ENCODE measurements at places on chromosomes 7 and 10.

DNA sequence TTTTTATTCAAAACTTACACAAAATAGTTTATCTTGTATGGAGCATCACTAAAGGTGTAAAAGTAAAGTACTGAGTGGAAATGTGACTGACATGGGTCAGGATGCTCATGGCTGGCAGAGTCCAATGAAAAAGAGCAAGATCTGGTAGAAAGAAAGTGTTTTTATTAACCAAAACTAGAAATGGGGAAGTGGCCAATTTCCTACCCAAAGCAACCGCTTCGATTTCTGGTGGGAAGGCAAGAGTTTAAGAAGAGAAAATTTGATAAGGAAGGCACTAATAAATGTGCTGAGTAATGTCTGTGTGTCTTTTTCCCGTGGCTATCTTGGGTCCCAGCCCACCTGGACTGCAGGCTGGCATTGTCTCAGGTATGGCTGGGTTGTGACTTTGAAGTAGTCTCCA is 277.7 kb downstream of the ANKRD7 start:
- DNase-seq, result no peak

DNA sequence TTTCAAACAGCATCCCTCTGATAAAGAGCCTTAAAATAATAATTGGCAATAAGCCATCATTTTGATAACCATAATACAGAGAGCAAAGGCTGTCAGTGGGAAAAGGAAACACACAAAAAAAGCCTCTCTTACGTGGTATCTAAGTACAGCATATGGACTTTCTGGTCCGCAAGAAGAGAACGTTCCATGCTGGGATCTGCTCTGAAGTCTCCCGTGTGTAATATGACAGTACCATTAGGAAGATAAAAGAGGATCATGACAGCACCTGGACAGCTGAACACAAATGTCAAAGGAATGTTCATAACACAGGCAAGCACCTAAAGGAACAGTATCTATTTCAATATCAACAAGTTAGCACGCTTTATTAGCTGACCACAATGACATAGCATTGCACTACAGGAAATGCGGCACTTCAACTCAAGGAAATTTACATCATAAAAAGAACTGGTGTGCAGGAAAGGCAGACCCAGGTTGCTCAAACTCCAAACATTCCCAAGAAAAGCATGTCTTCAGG is 9.9 kb downstream of the DCLRE1A start:
- DNase-seq, result no peak

DNA sequence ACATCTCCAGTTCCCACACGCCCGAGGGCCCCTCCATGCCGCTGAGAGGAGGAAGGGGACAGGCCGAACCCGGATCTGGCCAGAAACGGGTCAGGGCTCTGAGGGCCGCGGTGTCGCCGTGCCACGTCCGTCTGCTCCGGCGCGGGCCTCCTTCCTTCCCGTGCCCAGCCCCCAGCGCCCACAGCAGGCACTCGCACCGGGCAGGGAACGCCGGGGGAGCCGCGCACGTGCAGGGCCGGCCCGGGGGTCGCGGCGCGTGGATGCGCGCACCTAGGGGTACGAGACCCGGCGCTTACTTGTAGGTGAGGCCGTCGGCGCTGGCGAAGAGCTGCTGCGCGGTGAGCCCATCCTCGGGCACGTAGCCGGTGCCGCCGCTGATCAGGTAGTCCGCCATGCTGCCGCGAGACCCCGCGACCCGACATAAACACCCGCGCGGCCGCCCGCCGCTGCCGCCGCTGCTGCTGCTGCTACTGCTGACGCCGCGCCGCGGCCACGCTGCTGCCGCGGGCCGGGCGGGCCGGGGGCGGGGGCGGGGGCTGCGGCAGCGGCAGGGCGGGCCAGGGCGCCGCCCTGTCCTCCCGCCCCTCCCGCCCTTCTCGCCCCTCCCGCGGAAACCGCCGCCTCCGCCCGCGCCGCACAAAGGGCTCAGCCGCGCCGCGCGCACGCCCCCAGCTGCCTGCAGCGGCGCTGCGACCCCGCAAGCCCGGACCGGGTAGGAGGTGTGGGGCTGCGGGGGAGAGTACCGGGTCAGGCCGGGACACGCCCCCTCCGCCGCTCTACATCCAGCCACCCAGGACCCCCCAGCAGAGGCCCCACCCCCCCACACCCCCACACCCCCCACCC is 4.1 kb downstream of the IMPDH1 start:
- peak; percentile 75 for DNase-seq

DNA sequence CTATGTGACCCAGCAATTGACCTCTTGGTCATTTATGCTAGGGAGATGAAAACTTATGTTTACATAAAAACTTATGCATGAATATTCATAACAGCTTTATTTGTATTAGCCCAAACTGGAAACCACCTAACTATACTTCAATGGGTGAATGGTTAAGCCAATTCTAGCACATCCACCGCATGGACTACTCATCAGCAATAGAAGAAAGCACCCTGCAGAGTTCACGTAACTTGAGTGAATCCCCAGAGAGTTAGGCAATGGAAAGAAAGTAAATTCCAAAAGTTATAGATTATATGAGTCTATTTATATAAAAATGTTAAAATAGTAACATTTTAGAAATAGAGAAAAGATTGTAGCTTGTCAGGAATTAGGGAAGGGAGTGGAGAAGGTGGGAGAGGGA is 60.2 kb upstream of the NRG3 start:
- no peak for DNase-seq

DNA sequence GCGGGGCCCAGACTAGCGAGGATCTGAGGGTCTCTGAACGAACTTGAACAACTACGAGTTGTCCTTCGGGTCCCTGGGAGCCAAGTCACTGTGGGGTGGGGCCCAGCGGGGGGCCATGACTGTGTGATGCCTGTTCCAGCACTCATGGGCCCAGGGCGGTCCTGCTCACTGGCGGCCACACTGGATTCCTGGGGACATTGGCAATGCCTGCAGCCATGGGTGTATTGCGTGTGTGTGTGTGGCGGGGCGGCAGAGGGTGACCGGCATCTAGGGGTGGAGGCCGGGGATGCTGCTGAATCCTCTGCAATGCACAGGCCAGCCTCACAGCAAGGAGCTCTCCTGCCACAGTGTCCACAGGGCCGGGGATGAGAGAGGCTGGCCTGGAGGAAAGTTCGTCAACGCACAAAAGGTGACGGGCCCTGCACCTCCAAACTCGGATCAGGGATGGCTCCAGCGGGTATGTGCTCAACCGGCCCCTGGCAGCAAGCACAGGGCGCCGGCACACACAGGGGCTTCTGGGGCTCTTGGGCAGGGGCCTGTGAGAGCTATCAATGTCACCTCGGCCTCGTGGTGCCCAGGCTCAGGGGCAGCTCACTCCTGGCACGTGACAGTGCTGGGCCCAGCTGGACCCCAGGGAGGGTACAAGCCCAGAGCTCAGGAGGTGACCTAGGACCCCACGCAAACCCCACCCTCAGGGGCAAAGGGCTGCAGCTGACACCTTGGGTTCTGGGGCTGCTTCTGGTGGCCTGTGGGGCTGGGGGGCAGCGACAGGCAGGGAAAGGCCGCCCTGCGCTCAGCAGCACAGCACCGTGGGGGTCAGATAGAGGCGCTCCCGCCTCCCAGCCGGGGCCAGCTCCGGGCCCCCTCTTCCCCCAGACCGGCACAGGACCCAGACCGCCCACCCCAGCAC is 27.9 kb downstream of the PAPOLB start:
- DNase-seq, result no peak
